ENCODE measurements at places on chromosomes 13 and 19. TPM values are rescaled to one million over a fixed set of nuclear protein-coding genes. Genes with fewer than 3 reads are reported as not detected.
A peak's percentile ranks its signal among the peaks of the same experiment; 100 is the strongest.

DNA sequence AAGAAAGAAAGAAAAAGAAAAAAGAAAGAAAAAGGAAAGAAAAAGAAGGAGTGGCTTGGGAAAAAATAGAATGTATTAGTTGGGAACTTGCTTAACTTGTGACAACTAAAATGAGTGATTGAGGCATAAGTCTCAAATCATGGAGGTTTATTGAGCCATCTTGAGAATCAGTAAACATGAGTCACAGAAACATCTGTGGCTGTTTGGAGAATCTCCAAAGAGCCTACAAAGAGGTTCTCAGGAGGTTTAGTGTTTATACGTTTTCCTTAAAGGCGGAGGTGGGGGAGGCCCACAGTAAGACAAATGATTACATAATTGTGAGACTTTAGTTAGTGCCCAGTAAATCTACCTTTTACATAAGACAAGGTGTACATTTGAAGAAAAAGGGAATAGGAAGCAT is 38.6 kb downstream of the WDR87 start:
- DNase-seq: peak; percentile 82

- no peak for DNase-seq
Observed at GRCh38 chr19:1590641-1591397, 1.8 kb downstream of the MBD3 start.

JSRP1 gene
- total RNA-seq: 73.2 TPM

GRCh38 chr13:29522044-29522685 is 73.3 kb downstream of the SLC7A1 start:
- peak; percentile 67 for DNase-seq

SYNGR4 gene
- not detected for total RNA-seq

ADAT3 gene
- total RNA-seq: 1.0 TPM

KLK8 gene
- not detected for total RNA-seq

DNA sequence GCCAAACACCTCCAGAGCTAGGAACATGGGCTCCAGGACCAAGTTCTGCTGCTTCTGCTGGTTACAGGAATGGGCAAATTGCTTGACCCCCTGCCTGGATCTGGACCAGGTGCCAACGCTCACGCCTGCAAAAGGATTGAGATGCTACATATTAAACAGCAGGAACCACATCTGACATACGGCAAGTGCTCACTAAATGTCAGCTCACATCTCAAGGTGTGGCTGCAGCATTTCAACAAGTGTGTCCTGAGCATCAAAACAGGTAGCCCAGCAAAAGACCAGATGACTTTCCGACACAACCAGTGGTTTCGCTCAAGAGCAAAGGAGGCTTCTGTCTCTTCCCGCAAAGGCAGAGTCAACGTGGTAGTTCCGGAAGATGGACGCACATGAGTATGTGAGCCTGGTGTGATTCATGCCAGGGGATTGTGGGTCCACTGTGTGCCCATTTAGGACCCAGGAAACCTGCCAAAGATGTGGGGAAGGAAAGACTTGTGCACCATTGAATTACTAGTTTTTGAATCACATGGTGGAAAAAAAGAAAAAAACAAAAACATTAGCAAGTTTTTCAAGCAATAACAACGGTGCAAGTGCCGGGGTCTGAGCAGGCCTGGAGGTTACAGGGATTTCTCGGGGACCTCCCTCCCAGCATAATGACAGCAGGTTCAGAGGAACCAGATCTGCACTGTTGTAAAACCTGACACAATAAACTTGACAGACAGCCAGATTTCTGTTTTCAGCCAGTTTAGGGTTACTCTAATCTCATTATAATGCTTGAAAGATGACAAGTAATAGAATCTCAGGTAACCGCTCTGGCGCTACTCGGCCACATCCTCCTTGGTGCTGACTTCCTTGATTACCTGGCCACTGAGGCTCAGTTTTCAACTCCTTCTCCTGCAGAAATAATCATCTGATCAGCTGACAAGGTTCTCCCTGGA is 77.9 kb downstream of the SOX1 start:
- no peak for DNase-seq

ZNF85 gene
- total RNA-seq: 12.4 TPM

ZIK1 gene
- total RNA-seq: 9.2 TPM

ZNF415 gene
- 13.0 TPM for total RNA-seq

TMIGD2 gene
- total RNA-seq: 0.71 TPM

RFX1 gene
- 1.8 TPM for total RNA-seq
